ENCODE measurements at places on chromosomes 7 and 10. TPM values are rescaled to one million over a fixed set of nuclear protein-coding genes. Genes with fewer than 3 reads are reported as not detected.

DNA sequence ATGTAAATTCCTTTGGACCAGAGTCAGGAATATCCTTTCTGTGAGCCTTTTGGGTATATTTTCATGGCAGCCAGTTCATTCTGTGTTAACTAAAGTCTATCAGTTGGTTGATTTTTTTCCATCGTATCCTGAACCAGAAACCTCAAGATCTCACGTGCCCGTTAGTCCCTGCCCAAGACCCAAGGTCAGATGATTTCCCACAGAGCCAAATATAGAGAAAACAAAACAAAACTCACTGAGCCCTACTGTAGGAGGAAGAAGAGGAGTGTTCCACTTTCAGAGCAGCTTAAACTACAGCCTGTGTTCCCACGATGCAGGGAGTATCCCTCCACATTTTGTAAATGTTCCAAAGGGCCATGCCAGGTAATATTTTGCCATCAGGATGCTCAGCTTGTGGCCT, 96.0 kb upstream of the ADO start:
- H3K4me1 ChIP-seq, result no peaks in the 10 kb centered on the region
- peaks cover 3% of the 10 kb centered on the region for H3K27me3 ChIP-seq
- no peak for DNase-seq
- H3K27ac ChIP-seq, result no peak overlapping the region
- no peak overlapping the region for H3K4me3 ChIP-seq

GRCh38 chr7:152902054-152902453, 142.5 kb downstream of the ACTR3B start:
- H3K4me3 ChIP-seq, result no peak overlapping the region
- no peak overlapping the region for H3K27ac ChIP-seq

The CFAP70 gene
- 0.18 TPM for total RNA-seq

The ZPBP gene
- not detected for total RNA-seq

DNA sequence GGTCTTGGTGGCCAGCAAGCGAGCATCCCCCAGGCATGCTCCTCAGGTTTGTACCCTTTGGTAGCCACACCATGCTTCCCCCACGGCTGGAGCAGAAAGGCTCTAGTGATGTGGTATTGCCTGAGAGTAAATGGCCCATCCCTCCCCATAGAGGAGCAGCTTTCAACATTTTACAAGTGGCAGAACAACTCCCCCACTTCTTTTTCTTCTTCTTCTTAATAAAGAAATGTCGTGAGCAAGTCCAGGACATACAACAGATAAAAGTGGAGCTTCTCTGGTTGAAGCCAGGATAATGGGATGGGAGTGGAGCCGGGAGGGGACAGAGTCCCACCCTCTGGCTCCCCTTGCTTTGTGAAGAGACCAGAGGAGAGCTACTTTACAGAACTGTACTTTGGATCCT, 131.5 kb downstream of the ANLN start:
- no peaks in the 10 kb centered on the region for H3K36me3 ChIP-seq
- H3K27ac ChIP-seq, result no peak overlapping the region
- peaks cover 10% of the 10 kb centered on the region for H3K27me3 ChIP-seq
- H3K4me1 ChIP-seq, result no peaks in the 10 kb centered on the region
- no peak for DNase-seq

The SAMD9L gene
- 6.4 TPM for total RNA-seq
